NCI-H774 (cell line): ENCODE measurements at places on chromosomes 4 and X.

GRCh38 chrX:121008920-121009319 lies 23.4 kb upstream of the CT47A1 start:
- no peak for DNase-seq

DNA sequence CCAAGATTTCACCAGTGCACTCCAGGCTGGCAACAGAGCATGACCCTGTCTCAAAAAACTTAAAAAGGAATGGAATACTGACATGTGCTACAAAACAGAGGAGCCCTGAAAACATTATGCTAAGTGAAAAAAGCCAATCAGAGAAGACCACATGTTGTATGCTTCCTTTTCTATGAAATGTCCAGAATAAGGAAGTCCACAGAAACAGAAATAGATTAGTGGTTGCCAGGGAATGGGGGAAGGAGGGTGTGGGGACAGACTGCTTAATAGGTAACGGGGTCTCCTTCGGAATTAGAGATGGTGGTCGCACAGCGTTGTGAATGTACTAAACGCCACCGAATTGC lies 30.1 kb upstream of the KIAA0232 start:
- DNase-seq, result no peak

GRCh38 chr4:113576947-113577678 lies 184.4 kb downstream of the CAMK2D start:
- DNase-seq, result no peak

DNA sequence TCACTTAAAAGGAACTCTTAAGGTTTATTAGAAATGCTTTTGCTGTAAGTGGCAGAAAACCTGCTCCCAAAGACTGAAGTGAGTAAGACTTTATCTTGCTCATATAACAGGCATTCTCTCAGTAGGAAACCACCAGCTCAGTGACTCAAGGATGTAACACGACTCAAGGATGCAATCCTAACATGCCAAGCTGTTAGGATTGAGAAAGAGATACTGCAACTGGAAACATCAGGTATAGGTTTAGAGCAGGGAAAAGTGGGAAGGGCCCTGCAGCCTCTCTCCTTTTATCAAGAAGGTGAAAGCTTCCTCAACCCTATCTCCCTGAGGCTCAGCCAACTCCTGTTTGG lies 11.9 kb upstream of the SLC9A7 start:
- no peak for DNase-seq

- no peak for DNase-seq
Observed at GRCh38 chr4:55346851-55347255, 811 bp downstream of the SRD5A3 start.

DNA sequence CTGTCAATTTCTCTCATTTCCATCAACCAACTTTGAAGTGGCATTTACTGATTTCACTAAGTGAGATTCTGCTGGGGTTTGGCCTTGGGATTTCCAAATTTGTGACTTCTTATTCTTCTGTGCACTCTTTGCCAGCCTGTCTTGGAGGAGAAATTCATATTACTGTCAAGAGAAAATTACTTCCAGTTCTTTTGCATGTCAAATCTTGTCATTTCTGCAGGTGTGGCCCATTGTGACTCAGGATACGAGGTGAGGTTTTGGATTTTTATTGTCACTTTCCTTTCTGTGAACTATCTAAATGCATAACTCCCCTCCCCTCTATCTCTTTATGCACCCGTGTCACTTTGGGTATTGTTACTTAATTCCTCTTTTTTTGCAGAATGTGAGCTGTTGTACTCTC lies 102.6 kb upstream of the GUCY1A1 start:
- DNase-seq, result no peak

GRCh38 chr4:147853706-147854105 lies 121.8 kb downstream of the ARHGAP10 start:
- no peak for DNase-seq

GRCh38 chr4:165986956-165987698 lies 114.1 kb downstream of the TLL1 start:
- no peak for DNase-seq

GRCh38 chrX:93637591-93637990 lies 35.8 kb downstream of the NAP1L3 start:
- no peak for DNase-seq

- no peak for DNase-seq
Observed at GRCh38 chr4:14125375-14126129, 498.0 kb upstream of the BOD1L1 start.

DNA sequence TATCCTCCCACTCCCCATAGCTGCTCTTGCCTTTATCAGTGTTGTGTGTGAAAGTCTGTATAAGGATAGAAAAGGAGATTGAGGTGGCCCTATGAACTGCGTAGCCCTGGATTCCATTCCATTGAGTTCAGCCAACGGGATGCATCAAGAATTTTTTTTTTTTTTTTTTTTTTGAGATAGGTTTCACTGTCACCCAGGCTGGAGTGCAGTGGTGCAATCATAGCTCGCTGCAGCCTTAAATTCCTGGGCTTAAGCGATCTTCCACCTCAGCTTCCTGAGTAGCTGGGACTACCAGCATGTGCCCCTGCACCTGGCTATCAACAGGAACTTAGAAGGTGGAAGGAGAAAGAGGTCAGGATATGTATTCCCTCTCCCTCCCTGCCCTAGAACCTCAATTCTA lies 187.2 kb upstream of the SPRY1 start:
- DNase-seq, result no peak

DNA sequence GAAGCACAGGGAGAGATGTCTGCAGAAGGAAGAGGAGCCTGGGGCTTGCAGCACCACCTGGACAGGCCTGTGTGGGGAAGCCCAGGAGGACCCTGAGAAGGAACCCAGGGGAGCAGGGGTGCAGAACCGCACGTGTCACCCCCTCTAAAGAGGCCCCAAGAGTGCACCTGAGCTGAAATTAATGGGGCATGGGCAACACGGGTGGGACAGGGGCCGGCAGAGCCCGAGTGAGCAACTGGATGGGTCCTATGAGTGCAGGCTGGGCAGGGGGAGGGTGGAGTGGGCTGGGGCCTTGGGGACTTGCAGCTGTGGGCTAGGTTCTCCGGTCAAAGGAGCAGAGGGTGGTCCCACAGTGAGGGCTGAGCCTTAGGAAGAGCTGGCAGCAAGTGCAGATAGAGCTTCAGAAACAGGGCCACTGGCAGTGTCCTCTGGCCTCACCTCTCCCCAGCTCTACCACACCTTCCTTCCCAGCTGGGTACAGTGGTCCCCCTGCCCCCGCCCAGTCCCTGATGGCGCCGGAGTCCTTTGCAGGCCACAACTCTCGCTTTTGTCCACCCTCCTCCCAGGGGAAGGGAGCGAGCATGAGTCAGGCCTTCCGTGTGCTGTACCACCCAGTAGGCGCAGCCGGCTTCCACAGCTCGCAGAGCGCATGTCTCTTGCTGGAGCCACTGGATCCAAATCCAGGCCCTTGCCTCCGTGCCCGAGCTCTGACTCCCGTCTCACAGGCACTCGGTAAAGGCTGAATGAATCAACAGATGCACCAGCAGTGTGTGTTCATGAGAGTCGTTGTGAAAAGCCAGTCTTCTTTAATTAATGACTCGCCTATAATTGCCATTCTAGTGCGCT lies 131.6 kb downstream of the HMX1 start:
- no peak for DNase-seq
